Left renal cortex interstitium (tissue), 4 donors: ENCODE measurements at places on chromosomes 5 and 9. TPM values are rescaled to one million over a fixed set of nuclear protein-coding genes. Genes with fewer than 3 reads are reported as not detected.

GPX8 gene
- polyA plus RNA-seq, result 74.1 TPM

KIF24 gene
- polyA plus RNA-seq, result 6.8 TPM

ENHO gene
- 2.8 TPM for polyA plus RNA-seq

MOB3B gene
- 22.0 TPM for polyA plus RNA-seq

VCAN gene
- polyA plus RNA-seq, result 301 TPM

IARS1 gene
- polyA plus RNA-seq, result 104 TPM

OLFML2A gene
- polyA plus RNA-seq, result 26.3 TPM

DNA sequence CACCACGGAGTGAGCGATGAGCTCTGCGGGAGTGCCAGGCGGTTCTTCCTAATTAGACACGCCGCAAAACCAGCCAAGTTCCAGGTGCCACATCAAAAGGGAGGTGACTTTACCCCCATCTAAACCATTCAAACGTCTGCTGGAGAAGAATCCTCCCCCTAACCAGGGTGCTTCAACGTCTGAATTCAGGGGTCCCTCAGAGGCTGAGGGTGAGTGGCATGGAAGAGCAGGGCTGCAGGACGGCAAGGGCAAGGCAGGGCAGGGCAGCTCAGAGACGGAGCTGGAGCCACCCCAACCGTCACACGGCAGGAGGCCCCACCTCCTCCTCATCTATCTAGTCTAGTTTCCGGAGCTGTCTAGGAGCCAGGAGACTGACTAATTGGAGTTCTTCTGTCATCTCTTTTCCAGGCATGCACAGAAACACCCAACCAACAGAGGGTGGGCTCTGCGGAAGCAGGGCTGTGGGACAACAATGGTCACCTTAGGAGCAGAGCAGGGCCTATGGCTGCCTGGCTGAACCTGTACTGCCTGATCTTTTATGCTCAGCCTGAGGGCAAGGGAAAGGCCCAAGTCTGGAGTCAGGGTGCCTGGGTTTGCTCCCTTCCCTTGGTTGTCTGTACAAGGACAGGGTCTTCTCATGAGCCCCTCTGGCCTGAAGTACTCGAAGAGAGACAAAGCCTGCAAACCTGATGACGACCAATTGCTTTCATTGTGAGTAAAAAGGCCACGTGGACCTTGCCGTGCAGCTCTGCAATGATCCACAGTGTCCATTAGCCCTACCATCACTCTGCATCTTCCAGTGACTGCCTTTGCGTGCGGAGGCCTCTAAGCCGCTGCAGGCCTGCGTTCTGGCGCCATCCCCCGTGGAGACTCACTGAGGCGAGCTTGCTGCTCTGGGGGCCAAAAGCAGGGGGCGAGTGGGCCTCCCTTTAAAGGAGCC lies 81.0 kb upstream of the SLC25A51 start:
- DNase-seq, result no peak

GRCh38 chr9:68625559-68625958 lies 79.5 kb upstream of the PIP5K1B start:
- no peak for DNase-seq

- no peak for DNase-seq
These were observed 93.0 kb downstream of the APBA1 start for GRCh38 chr9:69579032-69579758.

DNA sequence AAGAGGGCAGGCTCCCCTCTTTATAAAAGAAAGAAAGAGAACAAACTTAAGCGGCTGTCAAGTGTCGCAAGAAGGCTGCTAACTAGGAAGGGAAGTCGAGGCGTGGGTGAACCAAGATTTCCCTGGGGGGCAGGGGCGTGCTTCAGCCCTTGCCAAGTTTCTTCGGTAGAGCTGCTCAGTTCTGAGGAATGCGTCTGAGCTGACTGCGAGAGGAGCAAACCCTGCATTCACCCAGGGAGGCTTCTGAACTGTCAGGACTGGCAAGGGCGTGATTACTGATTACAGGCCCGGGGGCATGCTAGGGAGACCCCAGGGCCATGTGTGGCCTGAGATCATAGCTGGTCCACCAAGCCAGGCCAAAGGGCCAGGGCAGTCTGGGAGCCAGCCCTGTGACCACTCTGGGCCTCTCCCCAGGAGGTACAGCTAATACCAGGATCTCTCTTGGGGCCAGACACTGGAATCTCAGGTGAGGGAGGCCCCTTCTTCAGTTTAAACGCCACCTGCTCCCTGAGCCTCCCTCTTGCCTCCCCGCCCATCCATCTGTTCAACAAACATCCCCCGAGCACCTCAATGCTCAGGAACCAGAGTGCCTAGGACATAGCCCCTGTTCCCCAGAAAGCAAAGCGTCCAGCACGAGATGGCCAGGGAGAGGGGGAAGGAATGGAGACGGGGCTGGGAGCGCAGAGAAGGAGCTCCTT lies 30.9 kb downstream of the SARDH start:
- no peak for DNase-seq

DNA sequence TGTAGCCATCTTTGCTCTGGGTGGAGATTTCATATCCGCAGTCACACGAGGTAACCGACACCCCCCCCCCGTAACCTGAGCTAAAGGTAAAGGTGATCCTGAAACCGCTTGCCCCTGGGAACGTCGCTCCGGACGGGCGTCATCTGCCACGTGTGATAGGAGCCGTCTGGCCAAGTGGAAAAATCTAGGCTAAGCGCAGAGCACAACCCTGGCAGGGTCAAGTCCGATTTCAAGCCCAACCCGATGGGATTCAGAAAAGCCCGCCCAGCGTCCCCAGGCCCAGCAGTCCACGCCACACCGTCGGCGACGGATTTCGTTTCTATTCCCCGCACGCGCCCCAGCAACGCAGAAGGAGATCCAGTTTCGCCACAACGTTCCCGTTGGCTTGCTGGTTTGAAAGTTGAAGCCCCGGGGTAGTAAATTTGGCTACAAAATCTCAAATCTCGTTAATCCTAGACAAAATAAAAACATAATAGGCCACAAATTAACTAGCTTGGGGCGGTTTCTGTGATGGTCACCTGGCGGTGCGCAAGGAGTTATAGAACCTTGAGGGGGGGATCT lies 32.4 kb upstream of the NFIB start:
- no peak for DNase-seq

DNA sequence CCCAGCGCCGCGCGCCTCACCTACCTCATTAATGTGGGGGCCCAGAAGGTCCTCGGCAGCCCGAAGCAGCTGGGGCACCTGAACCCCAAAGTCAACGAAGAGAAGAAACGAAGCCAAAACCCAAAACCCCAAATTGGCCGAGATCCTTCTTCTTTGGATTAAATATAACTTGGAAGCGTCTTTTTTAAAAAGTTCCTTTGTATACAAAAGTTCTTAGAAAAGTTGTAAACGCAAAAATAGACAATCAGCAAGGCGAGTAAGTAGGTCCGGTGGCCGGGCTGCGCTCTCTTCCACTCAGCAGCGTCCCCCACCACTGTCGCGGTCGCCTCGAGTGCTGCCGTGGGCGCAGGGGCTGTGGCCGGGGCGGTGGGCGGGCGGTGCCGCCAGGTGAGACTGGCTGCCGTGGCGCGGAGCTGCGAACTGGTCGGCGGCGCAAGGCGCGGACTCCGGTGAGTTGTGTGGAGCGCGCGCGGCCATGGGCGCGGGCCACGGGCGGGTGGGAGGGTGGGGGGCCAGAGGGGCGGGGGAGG lies 360 bp downstream of the KLF4 start:
- DNase-seq, result no peak

GRCh38 chr9:35748242-35748857 lies 678 bp downstream of the GBA2 start:
- DNase-seq, result no peak

DNA sequence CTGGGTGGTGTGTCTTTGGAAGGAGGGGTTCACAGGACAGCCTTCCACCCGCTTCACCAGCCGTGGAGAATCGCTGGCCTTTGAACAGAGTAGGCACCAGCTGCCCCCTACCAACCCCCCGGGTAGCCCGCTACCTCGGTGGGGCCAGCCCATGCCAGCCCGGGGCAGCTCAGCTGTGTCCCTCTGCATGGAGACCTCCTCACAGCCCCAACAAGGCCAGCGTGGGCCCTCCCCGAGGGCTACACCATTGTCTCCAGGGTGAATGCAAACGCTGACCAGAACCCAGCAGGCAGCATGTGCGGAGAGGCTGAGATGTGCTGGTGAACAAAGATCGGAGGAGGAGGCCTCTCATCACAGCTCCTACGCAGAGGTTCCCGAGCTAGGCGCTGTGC lies 51.9 kb downstream of the LMX1B start:
- DNase-seq, result no peak

DNA sequence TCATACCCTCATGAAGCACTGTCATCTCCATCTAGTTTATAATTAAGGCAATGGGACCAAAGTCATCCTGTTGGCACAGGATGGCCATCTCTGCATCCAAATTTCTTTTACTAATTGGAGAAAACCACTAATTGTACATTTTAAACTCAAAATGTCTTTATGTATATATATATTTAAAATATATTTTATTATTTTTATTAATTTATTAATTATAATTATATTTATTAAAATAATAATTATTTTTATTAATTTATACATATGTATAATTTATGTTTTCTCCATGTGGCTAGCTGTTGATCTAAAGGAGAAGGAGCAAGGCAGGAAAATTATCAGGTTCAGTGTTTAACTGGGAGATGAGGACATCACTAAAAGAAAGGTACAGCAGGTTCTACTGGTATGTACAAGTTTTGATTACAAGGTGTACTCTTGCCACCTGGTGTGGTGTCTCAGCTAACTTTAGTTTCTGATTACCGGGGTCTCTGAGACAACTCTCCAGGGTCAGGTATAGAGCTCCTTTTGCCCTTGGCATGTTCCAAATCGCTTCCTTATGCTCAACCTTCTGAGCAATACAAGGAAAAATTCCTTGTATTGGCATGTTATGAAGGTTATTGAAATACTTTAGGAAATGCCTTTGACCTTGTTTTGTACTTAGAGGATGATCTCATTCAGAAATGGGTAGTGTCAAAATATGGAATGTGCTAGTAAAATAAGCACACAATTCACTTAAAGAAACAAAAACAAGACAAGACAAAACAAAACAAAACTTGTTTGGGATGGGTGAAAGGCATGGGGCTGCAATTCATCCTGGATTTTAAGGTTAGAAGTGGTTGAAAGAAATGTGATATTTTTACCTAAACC lies 79.6 kb downstream of the GHR start:
- no peak for DNase-seq

- DNase-seq, result no peak
These were observed 59.0 kb upstream of the BARX1 start for GRCh38 chr9:94014066-94014654.

- no peak for DNase-seq
These were observed 34.1 kb upstream of the MSX2 start for GRCh38 chr5:174690271-174690670.

DNA sequence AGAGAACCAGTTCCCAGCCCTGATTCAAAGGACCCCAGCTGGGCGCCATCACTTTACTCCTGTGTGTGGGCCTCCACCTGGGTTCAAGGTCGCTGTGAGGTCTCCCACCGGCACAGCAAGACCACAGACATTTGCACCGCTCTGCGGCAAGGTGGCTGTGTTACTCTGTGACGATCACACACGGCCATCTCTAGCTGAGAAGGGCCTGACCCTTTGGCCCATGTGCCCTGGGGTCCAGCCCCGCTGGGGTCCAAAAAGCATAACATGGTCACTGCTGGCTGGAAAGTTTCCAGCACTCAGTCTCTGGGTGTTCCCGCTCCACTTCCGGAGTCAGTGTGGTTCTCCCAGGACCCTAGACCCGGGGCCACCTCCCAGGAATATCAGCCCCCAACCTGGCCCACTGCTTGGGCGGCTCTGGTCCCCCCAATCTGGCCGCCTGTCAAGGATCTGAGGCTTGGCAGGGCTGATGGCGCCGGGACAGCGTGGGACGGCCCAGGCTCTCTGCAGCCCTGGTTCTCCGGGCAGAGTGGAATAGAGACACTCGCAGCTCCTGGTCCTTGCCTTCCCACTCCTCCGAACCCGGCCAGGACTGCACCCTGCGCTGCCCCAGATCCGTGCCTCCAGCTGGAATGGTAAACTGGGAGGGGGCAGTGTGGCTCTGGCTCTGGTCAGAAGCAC lies 3.9 kb upstream of the LMX1B start:
- no peak for DNase-seq

- DNase-seq, result no peak
These were observed 220.9 kb upstream of the DAP start for GRCh38 chr5:10981932-10982331.

DNA sequence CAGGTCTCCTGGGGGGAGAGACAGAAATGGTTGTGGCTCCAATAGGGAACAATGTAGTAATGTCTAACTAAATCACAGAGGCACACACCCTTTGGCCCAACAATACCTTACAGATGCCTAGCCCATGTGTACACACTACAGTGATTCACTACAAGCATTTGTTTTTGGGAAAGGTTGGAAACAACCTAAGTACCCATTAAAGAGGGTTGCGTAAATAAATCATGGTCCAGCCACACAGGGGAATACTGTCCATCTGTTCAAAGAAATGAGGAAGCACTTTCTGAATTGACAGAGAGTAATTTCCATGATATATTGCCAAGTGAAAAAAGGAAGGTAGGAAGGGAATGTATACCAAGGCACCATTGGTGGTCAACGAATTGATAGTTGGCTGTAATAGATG lies 22.0 kb upstream of the GTF3C5 start:
- no peak for DNase-seq
